GM23338 (cell line): ENCODE measurements at places on chromosomes 4 and X.
A peak's percentile ranks its signal among the peaks of the same experiment; 100 is the strongest.

- no peak for DNase-seq
Measured at GRCh38 chr4:113825272-113825671, 63.7 kb upstream of the CAMK2D start.

- DNase-seq = no peak
Measured at GRCh38 chr4:102139132-102139573, 206.1 kb downstream of the SLC39A8 start.

DNA sequence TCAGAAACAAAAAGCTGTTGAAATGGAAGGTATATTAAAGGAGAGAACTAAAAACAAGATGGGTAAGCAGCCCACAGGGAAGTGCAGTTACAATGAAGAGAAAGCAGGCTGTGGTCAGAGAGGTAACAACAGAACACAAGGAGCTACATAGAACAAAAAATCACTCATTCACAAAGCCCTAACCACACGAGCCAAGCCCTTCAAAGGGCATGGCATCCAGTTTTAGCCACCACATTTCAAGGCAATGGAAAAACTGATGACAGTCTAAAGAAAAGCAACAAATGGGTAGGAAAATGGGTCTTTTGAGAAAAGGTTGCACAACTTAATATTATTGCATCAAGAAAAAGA is 37.5 kb downstream of the KDR start:
- no peak for DNase-seq

- no peak for DNase-seq
Measured at GRCh38 chrX:132119821-132120515, 7.9 kb downstream of the FRMD7 start.

- DNase-seq = peak; percentile 70
Measured at GRCh38 chr4:168864821-168865541, 145.1 kb downstream of the CBR4 start.

GRCh38 chrX:1610166-1610565 is 4.7 kb upstream of the ASMT start:
- DNase-seq = no peak

GRCh38 chr4:98838977-98839618 is 89.8 kb downstream of the EIF4E start:
- no peak for DNase-seq

- DNase-seq = no peak
Measured at GRCh38 chr4:8340781-8341241, 71.3 kb downstream of the HTRA3 start.

DNA sequence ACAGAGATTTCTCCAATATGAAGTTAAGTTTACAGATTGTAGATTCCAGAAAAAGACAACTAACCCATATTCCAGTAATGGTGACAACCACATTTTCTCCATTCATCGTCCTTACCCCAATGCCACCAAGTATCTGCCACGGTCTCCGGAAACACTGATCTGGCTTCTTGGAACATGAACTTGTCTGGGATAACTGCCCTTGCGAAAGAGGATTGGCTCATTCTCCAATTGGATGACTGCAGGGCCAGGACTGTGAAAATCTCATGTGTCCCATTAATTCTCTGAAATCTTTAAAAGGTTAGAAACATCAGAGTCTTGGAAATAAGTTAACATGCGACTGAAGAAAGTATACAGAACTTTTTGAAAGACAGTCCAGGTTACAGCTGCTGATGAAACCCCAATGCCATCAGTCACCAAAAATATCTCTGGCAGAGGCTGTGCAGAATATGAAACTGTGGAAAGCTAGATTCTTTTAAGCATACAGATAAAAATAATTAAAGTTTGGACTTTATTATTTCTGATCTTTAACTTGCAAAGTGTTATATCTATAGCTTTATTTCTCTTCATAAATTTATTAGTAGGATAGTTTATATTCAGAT is 496.9 kb downstream of the PPARGC1A start:
- no peak for DNase-seq

DNA sequence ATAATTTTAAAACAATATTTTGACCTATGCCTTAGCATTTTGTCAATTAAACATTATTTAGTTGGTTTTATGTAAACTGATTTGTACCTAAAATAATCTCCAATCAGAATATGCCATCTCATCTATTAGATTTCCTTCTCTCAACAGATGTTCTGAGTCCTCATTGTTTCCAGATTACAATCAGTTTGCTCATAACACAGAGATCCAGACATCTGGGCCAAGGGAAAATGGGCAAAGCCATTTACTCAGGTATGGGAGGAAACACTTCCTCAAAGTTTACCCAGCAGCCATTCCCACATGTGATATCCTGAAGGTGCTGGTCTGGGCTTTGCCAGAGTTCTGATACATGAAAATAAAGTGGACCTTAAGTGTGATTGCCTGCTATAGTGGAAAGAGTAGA is 217.9 kb upstream of the GPC4 start:
- no peak for DNase-seq

DNA sequence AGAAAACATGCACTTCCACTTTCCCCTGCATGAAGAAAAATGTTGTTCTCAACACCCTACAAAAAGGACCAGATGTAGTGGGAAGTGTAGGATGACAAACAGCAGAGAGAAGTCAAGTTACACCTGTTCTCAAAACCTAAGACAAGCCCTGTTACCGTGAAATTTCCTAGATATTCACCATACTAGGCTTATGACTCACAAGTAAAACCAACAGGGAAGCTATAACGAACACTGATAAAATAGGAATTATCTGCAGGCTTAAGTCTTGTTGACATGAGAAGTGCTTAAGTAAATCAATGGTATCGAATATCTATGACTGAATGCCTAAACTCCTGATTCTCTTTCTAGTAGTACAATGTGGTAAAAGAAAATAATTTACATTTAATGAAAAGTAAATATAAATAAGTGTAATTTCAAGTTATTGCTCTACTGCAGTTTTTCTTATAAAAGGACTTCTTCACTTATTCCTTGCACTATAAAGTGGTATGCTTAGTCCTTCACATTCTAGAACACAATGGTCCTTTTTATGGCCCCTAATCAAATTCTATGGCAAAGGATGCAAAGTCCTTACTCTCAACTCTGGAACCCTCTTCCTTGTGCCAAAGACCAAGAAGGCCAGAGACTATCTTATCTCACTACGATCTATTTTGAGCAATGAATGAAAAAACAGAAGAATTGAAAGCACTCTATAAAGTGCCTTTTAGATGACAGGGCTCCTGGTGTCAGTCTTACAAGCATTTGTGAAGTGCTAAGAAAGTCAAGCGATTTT is 19.6 kb downstream of the AP1S2 start:
- DNase-seq = no peak

- no peak for DNase-seq
Measured at GRCh38 chr4:99061048-99061700, 27.4 kb downstream of the ADH5 start.

DNA sequence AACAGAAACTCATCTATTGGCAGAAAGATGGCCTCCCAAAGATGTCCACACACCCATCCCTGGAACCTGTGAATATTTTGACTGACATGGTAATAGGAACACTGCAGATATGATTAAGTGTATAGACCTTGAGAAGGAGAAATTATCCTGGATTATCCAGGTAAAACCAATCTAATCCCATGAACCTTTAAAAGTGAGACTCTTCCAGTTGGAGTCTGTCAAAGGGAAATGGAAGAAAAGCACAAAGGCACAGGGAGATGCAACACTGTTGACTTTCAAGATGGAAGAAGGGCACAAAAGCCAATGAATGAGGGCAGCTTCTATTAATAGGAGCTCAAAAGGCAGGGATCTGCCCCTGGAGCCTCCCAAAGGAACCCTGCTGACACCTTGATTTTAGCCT is 83.0 kb downstream of the AMELX start:
- no peak for DNase-seq

GRCh38 chrX:120228187-120228908 is 22.3 kb upstream of the ZBTB33 start:
- no peak for DNase-seq

DNA sequence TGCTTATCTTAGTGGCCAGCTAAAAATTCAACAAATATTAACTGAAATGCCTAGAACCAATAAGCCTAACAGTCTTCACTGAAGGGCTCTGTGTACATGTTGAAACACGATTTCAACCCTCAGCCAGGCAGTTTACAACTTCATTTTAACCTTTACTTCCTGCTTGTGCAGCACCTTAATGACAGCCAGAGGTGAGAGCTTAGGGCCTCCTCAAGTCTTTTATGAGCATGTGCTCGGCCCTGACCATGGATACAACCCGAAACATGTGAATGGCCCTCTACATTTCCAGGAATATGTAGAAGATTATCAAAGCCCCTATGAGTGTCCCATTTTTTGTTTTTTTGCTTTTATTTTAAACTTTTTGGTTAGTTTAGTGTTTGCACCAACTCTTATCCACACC is 88.3 kb downstream of the MSN start:
- DNase-seq = no peak

DNA sequence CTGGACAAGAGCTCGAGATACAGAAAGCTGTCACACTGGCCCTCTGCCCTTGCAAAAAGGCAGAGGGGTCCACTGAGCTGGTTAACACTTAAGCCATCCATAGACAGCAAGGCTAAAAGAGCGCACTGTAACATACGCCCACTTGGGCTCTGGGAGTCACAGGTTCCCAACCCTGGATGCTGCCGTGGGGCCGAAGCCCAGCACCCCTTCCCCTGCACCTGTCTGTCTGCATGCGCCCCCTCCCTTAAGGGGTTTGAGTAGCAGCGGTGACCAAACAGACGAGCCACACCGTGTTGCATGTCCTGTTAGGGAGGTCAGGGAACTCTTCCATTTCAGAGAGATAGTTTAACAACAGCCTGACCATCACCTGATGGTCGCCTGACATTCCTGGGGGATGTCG is 138.4 kb upstream of the GALNTL6 start:
- DNase-seq = no peak
